ENCODE measurements at places on chromosomes 3 and 15.

DNA sequence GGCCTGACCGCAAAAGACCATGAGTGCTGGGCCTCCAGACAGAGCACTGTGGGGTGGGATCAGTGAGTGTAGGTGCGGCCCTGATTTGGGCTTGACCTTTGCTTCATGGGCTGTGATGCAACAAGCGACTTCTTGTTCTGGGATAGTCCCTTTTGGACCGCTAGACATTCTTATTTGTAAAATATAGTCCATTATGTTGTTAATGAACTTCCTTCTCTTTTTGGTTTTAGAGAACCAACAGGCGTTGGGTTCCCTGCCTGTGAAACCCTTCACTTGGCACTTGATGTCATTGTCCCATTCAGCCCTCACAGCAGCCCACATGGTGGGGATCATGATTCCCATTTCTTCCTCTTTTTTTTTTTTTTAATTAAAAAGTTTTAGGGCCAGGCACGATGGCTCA, 15.8 kb upstream of the TRH start:
- no peak for DNase-seq

DNA sequence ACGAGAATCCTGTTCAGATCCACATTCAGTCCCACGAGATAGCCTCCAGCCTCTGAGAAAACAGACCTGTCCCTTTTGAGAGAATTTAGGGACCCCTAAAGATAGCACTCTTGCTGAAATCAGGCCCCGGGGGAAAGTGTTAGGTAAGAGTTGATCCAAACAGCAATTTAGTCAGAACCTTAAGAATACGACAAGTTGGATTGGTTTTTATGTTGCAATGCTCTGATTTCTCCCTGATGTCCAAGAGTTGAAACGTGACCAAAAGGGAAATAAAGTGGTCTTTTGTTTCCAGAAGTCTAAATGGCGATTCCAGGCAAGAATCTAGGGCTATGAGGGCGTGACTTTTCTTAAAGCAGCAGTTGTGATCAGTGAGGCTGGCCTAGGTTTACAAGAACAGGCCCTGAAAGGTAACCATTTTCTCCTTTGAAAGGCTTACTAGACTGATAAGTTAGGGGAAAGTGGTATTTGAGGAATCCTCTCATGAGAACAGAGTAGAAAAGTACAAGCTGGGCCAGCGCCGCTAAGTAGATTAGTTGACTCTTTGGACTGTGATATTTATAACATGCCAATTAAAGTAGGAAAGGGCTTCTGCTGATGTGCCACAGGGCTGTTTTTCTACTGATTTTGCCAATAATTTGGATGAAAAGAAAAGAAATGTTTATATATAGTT, 4.9 kb downstream of the MAN2A2 start:
- no peak for DNase-seq

DNA sequence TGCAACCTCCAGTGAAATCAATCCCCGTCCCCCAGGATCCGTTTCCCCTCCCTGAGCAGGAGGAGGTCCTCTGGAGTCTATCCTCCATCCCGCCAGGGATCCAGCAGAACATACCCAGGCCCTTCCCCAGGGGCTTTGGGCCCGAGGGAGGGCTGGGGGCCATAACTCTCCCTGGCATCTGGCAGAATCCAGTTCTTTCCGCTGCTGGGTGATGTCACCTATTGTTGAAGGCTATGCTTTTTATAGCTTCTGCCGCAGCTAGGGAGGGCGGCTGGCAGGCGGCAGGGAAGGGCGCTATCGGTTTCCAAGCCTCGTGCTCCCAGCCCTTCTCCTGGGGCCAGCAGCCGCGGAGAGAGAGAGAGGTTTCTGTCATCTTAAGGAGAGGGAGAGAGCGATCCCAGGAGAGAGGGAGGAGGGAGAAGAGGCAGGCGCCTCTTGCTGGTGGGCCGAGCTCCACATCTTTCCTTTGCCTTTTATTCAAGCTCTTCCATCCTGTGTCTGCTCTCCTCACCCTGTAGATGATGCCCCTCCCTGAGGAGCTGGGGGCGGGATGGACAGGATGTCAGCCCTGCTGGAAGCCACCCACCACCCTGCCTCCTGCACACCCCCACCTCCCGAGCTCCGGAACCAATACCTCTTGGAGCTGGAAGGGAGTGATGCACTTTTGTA, 120.1 kb downstream of the ANP32A start:
- DNase-seq: peak; percentile 26

DNA sequence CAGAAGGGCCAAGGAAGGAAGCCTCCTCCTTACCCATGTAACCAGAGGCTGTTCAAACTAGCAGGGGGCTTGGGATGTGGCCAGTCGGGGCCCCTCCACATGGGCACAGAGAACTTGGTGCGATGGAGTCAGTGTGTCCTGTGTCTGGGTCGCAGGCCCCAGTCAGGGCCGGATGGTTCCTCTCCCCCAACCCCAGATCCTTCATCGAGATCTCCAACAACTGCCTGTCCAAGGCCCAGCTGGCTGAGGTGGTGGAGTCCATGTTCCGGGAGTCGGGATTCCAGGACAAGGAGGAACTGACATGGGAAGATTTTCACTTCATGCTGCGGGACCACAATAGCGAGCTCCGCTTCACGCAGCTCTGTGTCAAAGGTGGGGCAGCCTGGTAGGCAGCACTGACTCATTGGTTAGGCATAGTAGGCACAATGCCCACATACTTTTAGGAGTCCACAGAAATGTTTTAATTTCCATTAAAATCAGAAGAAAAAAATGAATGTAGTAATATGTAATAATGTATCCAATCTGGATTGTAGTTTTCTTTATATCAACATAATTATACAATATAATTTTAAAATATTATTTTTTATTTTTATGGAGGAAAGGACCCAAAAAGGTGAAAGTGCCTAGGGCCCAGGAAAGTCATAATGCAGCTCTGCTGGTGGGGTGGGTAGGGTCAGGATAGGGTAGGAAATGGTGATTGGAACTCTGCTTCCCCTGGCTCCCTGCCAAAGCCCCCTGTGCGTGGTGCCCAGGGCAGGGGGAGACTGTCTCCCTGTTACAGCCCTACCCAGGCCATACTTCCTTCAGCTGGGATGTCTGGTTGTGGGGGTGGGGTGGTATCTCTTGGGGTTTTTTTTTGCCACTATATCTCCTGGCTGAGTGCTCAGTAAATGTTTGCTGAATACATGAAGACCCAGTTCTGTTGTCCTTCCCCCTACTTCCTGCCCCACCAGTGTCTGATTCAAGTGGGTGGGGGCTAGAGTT, 18.6 kb downstream of the DUOX1 start:
- no peak for DNase-seq

DNA sequence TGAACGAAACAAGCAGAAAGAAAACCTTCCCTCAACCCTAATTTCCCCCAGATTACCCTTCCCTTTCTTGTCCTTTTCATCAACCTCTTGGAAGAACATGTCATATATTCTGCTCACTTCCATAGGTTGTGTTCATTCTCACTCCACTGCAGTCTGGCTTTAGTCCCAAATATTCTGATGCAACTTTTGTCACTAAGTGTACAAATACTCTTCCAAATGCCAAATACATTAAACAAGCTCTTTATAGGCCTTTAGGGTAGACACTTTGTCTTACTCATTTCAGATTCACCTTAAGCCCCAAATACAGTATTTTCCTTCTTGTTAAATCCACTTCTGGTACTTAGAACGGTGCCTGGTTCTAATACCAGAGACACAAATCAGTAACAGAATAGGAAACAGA, 406.5 kb upstream of the CDIN1 start:
- DNase-seq: no peak

GRCh38 chr3:50574444-50574831, 5.1 kb downstream of the HEMK1 start:
- no peak for DNase-seq

GRCh38 chr3:195194559-195195206, 76.3 kb downstream of the XXYLT1 start:
- DNase-seq: no peak

GRCh38 chr3:173275740-173276139, 121.8 kb upstream of the NLGN1 start:
- no peak for DNase-seq

DNA sequence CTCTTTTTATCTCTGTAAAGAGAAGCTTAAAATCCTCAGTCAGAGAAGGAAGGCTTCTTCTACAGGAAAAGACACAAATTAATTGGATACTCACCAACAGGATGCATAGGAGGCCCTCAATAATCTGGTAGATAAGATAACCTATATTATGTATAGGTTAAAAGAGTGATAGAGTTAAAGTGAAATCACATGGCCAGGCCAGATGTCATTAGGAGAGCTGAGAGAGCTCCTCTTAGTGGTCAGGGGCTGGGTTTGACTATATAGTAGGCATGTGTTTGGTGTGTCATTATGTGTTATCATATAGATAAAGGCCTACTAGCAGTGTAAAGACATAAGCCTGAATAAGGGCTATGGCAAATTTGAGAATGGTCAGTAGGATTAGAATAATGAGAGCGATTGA, 479.3 kb downstream of the EPHA3 start:
- DNase-seq: no peak

DNA sequence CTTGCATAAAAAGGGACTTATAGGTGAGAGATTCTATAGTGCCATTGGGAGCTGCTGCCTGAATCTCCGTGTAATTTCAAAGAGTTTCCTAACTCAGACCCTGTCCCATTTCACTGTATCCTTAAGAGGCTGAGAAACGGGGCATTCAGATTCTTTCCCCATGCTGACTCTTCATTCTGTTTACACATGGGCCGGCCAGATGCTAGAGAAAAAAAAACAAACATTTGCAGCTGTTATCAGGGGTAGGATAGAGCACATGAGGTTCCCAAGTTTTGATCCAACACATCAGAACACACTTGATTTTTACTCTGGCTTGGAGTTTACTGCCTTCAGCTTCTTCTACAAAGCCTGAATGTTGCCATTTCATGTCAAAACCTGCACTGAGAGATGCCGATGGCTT, 215.9 kb upstream of the TPRG1 start:
- DNase-seq: no peak

- no peak for DNase-seq
Observed at GRCh38 chr15:53910236-53910849, 67.9 kb upstream of the UNC13C start.

GRCh38 chr3:29453284-29454001, 172.6 kb downstream of the RBMS3 start:
- DNase-seq: no peak

GRCh38 chr15:41958002-41958420, 14.3 kb downstream of the EHD4 start:
- no peak for DNase-seq

- peak; percentile 62 for DNase-seq
Observed at GRCh38 chr15:82021992-82022391, 23.8 kb downstream of the MEX3B start.

DNA sequence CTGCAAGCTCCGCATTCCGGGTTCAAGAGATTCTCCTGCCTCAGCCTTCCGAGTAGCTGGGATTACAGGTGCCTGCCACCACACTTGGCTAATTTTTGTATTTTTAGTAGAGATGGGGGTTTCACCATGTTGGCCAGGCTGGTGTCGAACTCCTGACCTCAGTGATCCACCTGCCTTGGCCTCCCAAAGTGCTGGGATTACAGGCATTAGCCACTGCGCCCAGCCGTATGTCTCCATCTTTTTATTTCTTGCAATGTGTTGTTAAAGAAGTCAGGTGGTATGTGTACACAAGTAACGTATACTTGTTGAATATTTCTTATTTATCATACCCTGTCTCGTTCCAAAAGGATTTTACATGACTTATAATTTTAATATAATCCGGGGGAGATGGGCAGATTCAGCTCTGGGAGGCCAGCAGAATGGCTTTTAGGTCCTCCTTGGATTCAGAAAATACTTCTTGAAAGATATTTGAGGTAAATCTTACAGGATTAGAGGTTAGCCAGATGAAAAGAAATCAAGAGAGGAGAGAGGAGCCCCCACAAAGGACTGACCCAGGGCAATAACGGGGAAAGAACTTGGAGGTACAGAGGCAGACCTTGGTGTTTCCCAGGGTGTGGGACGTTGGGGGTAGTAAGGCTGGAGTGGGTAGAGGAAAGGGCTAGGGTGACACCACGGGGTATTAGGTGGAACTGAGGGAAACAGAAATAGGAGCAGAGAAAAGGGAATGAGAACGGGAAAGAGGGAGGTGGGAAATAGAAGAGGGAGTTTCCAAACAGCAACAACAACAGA, 27.2 kb upstream of the MUC20 start:
- no peak for DNase-seq

DNA sequence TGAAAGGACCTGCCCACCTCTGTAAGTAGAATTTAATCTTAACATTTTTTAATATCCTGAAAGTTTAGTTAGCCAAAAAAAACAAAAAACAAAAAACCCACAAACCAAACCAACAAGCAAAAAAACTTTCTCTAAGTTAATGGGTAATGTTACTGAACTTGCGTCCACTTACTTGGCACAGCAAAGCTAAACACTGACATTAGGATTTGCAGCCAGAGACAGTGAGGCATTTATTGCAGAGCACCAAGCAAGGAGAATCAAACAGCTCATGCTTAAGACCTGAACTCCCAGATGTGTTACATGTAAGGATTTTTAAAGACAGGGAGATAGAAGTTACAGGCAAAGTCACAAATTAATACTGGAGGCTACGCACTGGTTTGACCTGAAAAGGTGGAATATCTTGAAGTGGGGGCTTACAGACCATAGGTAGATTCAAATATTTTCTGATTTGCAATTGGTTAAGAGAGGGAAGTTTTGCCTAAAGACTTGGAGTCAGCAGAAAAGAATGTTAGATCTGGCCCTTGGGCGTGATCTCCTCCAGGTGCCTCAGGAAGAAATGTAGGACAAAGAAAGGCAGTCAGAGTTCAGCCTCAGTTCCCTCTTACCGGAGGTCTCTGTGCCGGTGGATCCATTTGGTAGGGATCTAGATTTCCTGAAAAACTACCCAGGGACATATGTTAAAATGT, 205.0 kb downstream of the ADAMTSL3 start:
- no peak for DNase-seq

DNA sequence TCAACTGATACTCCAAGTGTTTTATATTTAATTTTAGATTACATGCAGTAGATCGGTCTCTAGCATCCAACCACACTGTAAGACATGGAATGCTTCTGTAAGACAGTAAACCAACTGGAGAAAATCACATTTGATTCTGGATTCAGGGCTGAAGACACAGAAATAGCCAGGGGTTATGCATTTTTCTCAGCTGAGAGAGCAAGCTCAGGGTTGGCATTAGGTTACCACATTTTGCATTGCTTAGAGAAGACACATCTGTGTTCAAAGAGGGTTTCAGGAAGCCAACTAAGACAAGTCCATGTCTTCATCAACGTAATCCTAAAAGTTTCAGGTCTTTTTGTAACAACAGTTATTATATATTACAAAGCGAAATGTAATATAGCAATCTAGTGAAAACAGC, 27.7 kb upstream of the UNC13C start:
- DNase-seq: no peak

DNA sequence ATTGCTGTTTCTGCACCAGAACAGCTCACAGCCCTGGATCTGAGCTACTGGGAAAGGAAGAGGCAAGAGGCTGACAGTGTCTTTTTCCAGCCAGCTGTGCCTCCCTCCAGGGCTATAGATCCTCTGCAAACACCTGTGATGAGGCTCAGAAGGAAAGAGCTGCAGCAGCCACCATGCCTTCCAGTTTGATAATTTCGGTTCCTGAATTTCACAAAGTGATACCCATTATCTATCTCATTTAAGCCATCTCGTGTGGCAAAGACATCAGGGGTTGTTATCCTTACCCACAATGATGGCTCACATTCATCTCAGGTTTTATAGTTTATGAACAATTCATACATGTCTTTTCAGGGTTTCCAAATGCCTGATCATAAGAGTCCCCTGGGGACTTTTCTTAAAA, 1.8 kb upstream of the LARP6 start:
- no peak for DNase-seq

GRCh38 chr3:2931265-2931664, 178.9 kb downstream of the IL5RA start:
- no peak for DNase-seq
